ENCODE measurements at places on chromosomes 16 and 17.

DNA sequence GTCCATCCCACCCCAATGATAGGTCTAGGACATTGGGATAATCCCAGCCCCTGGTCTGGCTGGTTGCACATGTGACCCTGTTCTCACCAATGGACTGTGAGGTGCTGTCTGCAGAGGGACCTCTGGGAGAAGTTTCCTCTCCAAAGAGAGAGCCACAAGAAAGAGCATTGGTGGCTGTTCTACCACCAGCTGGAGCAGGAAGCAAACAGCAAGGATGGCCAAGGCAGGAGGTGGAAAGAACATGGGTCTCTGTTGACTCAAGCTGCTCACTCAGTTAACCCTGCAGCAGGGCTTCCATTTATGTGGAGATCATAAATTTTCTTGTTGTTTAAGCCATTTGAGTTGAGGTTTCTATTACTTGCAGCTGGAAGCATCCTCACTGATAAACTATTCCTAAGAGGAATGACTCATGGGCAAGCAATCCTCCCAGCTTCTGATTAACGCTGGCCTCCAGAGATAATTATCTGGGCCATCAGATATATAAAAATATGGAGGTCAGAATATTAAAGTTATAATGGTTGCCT lies 52.6 kb downstream of the CYB5B start:
- no peak for DNase-seq

DNA sequence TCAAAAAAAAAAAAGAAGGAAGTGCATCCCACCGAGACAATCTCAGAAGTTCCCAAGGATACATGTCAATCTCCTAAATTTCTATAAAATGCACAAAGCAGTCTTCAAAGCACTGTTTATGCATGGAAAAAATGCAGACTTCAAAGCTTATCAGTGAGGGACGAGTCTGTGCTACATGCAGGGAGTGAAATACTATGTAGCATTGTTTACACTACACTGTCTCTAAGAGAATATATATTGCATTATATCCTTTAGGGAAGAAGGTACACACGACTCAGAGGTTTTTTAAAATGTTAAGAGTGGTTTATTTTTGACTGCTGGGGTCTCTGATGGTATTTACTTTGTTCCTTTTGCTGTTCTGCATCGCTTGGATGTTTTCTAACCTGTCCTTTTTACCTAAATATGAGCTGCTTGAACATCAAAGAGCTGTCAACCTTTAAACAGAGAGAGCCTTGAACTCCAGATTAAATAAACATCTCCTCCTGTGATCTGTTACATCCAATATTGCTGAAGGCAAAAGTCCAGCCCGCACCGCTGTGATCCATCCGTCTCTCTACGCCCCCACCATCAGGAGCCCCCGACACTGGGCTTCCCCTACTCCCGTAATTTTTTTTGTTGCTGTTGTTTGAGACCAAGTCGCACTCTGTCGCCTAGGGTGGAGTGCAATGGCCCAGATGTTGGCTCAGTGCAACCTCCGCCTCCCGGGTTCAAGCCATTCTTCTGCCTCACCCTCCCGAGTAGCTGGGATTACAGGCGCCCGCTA lies 1.4 kb downstream of the FBXO31 start:
- DNase-seq, result no peak

DNA sequence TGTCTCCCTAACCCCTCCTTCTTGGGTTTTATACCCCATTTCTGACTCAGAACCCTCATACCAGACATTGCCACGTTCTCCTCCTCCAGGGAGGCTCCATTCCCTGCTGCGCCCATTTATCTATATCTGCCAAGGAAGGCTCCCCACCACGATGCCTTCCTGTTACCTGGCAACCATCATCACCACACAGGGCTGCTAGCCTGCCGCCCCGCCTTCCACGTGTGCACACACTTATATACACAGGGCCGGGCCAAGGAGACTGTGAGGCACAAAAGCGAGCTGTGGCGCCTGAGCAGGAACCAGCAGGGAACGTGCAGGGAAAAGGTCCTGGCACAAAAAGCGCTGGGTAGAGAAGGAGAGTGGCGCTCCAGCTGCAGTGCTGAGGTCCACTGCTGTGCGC lies 261.8 kb downstream of the CBLN1 start:
- DNase-seq, result no peak

- DNase-seq, result no peak
Measured at GRCh38 chr17:83099570-83100181, 20.3 kb downstream of the METRNL start.

DNA sequence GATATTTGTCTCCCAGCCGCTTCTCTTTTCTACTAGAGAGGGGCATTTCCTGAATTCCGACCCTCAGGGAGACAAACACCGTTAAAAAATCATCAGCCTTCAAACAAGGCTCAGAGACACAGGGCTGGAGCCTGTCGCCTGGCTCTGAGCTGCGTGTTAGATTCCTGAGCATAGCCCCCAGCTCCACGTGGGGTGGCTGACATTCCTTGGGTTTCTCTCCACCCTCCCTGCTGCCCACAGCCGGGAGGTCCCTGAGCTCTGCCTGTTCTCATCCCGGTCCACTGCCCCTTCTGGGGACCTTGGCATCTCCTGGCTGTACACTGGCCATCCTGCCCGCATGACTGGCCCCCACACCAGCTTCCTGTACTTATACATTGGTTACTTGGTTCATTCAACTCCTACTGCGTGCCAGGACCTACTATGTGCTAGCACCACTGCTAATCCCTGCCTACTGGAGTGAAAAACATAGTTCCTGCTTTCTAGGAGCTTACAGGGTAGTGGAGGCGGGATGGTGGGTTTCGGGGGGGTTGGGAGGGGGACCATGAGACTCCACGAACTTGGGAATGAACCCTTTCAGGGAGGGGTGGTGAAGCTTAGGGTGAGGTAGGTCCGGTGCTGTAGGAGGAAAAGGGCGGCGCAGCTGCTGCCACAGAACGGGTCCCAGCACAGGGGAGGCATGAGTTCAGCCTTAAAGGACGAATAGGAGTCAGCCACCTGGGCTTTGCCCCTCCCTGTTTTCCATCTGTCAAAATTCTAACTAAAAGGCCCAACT lies 52.1 kb upstream of the TMEM132E start:
- DNase-seq, result no peak

- DNase-seq, result no peak
Measured at GRCh38 chr16:68869492-68870088, 26.3 kb downstream of the TANGO6 start.

GRCh38 chr17:732902-733720 lies 715 bp downstream of the TLCD3A start:
- no peak for DNase-seq

DNA sequence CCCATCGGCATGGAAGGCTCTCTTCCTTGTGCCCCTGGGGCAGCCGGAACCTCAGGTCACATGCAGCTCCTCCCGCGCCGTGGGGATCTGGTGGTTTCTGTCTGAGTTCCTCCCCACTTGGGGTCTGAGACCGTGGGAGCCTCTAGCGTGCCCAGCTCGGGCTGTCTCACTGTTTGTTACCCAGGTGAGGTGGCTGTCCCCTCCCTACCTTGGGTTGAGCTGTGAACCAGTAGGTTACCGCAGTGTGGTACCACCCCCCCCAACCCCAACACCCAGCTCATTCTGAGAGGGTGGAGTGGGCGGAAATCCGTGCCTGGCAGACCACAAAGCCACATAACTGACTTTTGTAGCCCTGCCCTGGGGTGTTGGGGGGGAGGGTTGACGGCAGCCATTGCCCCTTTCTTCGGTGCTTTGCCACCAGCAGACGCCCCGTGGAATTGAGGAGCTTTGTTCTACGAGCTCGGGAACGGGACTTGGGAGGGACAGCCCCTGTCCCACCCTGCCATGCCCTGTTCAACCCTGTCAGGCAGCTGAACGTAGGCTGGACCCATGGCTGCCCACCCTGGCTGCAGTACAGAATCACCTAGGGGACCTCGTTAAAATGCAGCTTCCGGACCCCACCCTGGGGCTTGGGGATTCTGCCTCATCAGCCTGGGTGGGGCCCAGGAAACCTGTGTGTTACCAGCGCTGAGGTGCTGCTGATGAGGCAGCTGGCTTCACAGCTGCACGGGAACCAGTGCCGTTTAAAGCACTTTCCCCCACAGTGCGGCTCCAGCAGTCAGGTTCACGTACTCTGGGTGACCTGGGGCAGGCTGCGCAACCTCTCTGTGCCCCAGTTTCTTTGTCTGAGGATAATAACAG lies 18.5 kb downstream of the RAP1GAP2 start:
- DNase-seq, result peak; percentile 91

DNA sequence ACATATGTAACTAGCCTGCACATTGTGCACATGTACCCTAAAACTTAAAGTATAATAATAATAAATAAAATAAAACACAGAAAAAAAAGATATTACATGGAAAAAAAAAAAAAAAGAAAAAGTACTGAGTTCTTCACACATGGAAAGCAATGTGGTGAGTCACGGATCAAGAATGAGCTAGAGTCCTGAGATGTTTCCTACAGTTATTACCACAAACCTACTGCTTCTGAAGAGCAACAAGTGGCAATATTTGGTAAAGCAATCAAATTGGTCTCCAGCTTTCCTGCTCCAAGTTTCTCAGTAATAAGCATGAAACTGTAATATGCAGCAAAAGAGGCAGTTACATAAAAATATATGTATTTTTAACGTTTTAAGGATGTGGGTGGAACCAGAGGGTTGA lies 223.3 kb upstream of the SALL1 start:
- no peak for DNase-seq

DNA sequence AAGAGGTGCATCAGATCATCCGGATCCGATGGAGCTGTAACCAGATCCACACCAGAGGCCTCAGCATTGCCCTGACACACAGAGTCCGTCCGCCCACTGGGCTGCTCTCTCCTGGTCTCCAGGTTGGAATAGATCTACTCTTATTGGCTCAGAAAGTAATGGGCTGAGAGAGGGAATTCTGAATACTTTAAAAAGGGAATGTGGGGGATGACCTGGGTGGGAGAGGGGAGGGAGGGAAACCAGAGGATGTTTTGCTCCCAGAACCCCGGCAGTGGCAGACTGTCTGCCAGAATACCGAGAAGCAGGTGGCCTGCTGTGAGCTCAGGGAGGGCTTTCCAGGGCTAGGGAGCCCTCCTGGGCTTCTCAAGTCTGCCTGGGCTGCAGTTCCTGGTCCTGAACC lies 126.5 kb downstream of the ENGASE start:
- no peak for DNase-seq

- DNase-seq, result no peak
Measured at GRCh38 chr17:4074831-4075495, 67.9 kb downstream of the ZZEF1 start.

DNA sequence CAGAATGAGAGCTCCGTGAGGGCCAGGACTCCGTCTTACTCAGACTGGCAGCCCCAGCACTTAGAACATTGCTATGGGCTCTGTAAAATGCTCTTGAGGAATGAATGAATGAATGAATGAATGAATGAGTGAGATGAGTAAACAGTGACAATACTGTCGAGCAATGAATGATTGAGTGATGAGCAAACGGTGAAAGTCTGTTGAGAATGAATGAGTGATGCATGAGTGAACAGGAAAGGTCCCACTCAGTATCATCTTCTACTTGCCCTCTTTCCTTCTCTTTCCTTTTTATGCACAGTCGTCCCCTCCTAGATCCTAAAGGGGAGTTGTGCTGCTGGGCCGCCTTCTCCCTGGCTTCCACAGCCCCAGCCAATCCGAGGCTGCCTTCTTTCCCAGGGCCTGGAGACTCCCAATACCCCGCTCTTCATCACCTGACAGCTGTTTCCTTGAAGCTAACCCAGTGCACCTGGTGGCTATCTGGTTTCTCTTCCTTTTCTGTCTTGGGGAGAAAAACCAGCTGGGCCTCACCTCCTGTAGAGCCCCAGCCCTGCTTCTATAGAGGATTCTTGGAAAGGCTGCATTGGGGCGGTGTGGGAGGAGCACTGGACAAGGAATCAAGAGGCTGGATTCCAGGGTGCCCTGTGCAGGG lies 32.7 kb upstream of the CACNG1 start:
- no peak for DNase-seq

GRCh38 chr17:43998552-43998951 lies 5.9 kb upstream of the NAGS start:
- DNase-seq, result no peak

DNA sequence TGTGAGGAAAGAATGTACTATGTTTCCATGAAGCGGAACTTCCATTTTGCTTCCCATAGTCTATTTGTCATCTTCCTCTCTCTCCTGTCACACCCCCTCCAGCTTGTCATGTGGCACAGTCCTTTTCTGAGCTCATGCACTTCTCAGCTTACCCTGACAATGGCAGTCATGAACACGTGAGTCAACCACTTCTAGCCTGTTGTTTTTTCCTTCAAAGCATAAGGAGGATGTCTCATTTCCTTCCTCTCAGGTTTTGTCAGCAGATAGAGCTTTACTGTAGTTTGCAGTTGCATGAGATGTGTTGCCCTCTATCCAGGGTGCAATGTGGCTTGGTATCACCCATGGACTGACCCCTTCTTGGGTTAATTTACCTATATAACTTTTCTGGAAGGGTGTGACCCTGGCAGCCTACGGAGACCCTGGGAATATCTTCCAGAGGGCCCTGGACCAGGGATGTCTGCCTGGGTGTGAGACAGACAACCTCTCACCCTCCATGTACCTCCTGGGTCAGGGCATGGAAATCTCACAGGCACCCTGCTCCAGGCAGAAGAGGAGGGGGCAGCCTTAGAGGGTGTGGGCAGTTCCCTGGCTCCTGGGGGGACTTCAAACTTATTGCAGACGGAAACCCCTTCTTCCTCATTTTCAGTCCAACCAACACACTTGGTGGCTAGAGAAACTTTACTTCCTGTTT lies 4.0 kb upstream of the ZNF267 start:
- DNase-seq, result peak; percentile 78

DNA sequence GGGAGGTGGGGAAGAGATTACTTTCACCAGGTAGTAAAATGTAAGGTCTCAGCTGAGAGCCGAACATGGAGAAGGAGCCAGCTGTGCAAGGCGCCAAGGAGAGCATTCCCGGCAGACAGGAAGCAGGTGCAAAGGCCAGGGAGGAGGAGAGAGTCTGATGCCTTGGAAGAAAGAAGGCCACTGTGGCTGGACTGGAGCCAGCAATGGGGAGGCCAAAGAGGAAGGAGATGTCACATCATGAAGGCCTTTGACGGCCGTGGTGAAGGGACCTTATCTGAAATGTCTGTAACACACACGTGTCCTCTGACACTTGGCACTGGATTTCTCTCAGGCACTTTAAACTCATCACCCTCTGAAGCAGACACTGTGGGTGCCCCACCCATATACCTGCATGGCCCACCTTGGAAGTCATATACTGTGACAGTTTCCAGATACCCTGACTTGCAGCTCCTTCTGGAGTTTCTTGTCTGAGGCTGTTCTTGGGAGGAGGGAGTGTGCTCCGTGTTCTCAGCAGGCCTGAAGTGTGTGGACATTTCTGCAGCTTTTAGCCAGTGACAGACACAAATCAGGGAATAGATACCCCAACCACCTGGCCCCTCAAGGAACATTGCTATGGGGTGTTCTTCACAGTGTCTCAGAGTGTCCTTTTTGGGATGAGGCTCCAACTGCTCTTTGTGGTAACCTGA lies 1.9 kb upstream of the SLC5A2 start:
- DNase-seq, result no peak

DNA sequence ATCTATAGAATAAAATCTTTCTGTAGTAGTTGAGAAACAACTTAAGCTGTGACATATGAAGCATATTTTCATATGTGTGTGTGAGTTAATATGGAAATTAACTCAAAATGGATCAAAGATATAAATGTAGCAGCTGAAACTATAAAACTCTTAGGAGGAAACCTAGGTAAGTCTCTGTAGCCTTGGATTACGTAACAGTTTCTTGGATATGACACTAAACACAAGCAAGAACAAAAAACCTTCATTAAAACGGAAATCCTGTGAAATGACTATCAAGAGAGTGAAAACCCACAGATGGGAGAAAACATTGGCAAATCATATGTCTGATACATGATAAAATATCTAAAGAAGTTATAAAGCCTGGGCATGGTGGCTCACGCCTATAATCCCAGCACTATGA lies 104.4 kb downstream of the VPS53 start:
- DNase-seq, result no peak

All from stimulated activated CD4-positive, alpha-beta T cell treated with anti-CD3 and anti-CD28 coated beads, Interleukin-2, amount 100 ng/mL, for 4 hours (primary cell).